ENCODE measurements at places on chromosomes 1 and 21.

- peak; percentile 80 for DNase-seq
These were observed 49.9 kb upstream of the LAPTM5 start for GRCh38 chr1:30807318-30808066.

DNA sequence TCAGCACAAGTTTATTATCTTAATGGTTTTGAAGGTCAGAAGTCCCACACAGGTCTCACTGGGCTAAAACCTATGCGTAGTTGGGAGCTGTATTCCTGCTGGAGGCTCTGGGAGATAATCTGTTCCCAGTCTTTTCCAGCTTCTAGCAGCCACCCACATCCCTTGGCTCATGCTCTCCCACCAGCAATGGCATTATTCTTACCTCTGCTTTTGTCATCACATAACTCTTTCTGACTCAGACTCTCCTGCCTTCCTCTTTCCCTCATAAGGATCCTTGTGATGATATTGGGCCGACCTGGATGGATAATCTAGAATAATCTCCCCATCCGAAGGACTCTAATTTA, 122.2 kb upstream of the PRDX6 start:
- DNase-seq, result peak; percentile 17

DNA sequence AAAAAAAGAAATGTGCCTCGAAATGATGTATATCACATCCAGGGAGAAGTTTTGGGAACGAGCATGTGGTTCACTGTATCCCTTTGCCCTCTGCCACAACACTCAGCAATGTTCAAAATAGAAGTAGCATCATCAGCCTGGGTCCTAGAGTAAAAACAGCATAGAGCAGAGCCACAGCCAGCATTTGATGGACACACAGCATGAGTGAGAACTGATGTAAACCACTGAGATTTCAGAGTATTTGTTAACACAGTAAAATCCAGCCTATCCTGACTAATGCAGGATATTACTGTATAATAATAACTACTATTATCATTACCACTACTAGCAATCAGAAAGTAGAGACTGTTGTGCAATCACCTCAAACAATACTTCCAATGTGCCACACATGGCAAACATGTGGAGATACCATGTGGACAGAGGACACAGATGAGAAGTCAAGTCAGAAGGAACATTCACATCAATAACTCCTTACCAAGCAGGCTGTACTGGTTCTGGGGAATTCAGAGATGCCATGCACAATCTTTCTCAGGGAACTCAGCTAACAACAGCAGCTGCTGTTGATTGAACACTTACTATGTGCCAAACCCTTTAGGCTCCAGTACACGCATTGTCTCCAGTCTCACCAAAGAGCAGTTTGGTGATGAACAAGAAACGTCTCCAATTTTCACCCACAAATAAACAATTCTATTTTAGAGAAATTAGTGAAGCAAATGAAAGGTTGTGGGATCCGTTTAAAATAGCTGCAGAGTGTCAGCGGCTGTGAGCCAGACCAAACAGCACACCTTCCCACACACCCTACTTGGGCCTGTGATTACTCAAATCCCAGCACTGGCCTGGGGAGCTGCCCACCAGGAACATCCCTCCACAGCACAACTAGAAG, 16.6 kb upstream of the GFI1 start:
- no peak for DNase-seq

DNA sequence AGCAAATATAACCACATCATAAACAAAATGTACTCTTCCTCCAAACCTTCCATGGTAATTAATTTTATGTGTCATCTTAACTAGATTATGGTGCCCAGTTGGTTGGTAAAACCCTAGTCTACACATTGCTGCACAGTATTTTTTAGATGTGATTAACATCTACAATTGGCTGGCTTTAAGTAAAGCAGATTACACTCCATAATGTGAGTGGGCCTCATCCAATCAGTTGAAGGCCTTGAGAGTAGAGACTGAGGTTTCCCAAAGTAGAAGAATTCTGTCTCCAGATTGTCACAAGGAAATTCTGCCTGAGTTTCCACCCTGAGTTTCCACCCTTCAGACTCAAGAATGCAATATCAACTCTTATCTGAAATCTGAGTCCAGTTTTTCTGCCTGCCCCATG, 128.4 kb upstream of the USP25 start:
- DNase-seq, result no peak

DNA sequence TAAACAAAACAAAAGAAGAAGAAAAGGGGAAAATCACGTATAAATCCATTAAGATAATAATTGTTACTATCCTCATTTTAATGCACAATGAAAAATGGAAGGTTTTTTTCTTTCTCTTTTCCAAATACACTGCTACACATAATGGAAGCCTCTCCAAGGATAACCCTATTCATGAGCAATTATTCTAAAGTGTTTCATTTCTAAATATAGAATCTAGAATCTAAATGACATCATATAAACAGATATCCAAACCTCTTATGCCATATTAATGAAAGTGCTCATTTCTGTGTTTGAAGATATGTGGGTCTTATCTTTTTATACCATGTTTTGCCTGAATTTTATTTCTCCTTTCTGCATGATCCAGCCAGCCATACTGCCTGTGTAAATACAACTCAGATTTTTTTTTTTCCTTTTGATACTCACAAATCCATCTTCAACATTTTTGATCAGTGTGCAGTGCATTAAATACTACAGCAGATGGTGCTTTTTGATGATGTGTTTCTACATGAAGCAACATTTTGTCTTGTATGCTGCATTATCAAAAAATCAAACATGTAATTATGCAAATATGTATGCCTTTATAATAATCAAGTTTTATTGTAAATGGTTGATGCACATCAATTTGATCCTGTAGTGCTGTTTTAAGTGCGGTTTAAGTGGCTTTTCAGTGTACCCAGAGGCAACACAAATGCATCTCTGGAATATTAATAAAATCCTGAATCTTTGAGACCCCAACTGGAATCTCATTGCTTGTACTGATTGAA, 625.6 kb upstream of the PTBP2 start:
- DNase-seq, result no peak

DNA sequence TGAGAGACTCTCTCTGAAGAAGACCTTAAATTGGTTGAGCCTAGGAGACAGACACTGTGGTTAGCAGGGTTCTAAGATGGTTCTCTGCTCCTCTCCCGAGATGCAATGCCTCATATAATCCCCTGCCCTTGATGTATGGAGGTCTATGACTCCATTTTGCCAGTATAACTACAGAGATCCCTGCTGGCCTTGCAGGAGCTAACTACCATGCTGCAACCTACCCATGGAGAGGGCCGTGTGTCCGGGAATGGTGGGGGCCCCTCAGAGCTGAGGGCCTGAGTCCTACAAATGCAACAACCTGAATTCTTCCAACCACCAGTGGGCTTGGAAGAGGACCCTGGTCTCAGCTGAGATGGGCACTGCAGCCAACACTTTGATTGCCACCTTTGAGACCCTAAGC, 388.0 kb downstream of the SETD4 start:
- no peak for DNase-seq

DNA sequence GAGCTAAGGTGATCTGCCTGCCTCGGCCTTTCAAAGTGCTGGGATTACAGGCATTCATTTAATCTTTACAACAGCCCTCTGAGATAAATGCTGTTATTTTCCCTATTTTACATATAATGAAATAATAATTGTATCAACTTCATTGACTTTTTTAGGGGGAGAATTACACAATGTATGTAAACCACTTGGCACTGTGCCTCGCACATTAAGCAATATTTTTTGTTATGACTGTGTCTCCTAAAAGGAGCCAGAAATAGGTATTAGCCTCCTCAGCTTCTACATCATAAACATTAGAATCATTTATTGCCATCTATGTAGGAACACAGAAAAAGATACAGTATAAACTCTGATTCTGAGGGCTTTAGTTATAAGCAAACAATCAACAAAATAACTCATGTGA, 1.1 kb upstream of the DNAJC28 start:
- peak; percentile 60 for DNase-seq

DNA sequence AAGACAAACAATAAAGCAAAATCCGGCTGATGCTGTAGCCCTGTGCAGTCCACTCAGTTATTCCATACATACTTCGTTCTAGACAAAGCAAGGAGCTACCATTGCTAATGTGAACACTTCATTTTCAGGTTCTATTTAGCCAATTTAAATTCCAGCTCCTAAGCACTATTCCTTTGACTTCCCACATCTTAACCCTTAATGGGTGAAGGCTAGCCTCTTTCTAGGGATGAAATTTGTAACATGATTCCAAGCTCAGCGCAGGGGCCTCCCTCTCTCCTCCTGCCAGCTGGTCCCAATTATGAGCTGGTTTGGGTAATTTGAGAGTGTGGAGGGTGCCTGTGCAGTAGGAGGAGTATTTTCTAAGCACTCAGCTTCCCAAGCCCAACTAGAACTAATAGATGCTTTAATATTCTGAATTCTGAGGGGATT, 53.9 kb upstream of the PTGFRN start:
- peak; percentile 92 for DNase-seq

- DNase-seq, result no peak
These were observed 100.8 kb downstream of the SIK1 start for GRCh38 chr21:43325968-43326715.

- DNase-seq, result peak; percentile 28
These were observed 111.3 kb downstream of the C1orf21 start for GRCh38 chr1:184497959-184498723.

DNA sequence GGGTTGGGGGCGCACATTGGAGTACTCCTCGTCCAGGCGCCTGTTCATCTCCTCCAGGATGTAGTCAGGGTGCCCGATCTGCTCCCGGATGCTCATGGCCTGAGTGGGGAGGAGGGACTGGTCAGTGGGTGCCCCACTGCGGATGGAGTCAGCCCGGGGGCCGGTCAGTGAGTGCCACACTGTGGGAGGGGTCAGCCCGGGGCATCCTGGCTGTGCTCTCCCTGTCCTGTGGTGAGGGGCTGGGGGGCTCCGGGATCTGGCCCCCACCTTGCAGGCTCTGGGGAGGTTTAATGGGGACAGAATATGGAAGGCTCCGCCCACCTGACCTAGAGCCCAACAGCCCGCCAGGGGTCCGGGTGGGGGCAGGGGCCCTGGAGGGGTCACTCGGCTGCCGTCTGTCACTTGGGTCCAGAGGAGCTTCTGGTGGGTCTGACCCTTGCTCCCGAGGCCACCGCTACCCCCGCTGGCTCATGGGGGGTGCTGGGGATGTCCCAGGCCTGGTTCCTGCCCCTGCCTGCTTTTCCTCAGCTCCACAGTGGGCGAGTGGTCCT, 8.8 kb downstream of the PRXL2B start:
- no peak for DNase-seq

DNA sequence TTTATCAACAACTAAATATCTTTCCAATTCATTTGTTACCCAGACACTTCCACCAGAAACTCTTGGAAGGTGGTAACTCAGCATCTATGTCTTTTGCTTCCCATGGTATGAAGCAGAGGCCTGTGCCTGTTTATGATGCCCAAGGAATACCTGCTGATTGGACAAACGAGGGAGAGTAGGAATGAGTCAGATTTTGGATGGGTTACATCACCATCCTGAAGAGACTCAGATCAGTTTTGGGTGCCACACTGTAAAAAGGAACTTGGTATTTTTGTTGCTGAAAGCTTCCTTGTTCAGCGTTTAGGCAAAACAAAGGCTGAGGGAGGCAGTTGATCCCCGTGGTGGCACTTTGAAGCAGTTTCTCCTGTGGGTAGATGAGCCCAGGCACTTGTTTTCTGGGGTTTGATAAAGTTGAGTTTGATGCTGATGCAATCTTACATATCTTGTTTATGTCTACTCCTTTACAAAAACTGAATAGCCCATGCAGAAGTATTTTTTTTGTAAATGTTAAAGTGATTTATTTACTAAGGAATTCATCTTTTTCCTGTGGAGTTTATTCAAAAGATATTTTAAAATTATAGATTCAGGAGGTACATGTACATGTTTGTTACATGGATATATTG, 26.7 kb upstream of the CYP4X1 start:
- DNase-seq, result no peak

GRCh38 chr1:27307874-27308598, 13.9 kb upstream of the TMEM222 start:
- DNase-seq, result no peak

- no peak for DNase-seq
These were observed 3.2 kb downstream of the EVA1C start for GRCh38 chr21:32415451-32416398.

DNA sequence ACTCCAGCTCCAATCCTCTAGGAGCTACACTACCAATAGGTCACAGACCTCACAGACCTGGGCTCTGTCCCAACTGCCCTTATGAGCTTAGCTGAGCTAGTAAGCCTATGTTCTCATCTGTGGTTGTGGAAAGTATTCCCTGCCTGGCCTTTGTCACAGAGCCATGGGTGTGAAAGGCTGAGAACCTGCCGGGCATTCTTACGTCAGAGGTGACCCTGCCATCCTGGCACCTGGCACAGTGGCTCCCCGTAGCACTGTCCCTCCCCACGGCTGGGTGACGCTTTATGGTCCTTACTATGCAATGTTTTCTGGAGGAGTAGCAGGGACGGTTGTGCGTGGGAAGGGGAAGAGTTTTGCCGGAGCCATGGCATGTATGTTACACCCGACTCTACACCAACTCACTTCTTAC, 3.5 kb downstream of the TNFRSF1B start:
- no peak for DNase-seq

DNA sequence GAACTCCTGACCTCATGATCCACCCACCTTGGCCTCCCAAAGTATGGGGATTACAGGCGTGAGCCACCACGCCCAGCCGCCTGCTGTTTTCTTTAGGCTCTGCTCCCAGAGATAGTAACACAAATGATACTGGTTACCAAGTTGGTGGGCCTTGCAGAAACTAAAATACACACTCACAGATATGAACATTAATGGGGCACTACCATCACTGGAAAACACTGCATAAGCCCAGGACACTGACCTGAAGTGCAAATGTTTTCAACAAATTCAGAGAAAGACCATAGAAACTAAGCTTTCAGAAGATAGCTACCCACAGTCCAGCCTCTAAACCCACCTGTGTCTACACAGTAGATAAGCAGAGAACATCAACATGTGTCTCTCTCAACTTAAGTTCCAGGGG, 180.5 kb downstream of the FCRL5 start:
- no peak for DNase-seq

GRCh38 chr1:14522926-14523241, 75.6 kb upstream of the KAZN start:
- DNase-seq, result peak; percentile 88

DNA sequence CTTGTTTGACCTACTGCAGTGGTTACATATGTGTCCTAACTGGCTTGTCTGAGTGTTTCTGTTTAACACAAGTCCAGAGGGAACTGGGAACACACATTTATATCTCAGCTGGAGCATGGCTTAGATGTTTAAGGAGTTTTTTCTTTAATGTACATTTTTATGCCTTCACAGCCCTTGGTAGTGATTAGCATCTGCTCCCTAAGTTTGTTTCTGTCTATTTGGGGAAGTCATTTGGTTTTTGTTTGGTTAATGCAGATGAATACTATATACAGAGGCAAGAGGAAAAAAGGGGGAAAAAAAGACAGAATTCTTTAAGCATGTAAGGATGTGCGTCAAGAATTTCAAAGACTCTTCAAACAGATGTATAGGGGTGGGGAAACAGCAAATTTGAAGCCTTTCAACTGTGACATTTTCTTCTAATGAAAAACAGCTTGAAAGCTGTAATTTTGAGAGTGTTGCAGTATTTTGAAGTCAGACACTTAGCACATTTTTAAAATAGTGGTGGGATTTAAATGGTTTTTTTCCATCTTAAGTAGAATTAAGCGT, 15.4 kb downstream of the MACO1 start:
- DNase-seq, result peak; percentile 48

- DNase-seq, result no peak
These were observed 418 bp downstream of the DDX20 start for GRCh38 chr1:111756124-111756513.
